CD4-positive, alpha-beta T cell treated with Interleukin-21 for 1 hour (primary cell): ENCODE measurements at places on chromosomes 7 and 10.
A peak's percentile ranks its signal among the peaks of the same experiment; 100 is the strongest.

DNA sequence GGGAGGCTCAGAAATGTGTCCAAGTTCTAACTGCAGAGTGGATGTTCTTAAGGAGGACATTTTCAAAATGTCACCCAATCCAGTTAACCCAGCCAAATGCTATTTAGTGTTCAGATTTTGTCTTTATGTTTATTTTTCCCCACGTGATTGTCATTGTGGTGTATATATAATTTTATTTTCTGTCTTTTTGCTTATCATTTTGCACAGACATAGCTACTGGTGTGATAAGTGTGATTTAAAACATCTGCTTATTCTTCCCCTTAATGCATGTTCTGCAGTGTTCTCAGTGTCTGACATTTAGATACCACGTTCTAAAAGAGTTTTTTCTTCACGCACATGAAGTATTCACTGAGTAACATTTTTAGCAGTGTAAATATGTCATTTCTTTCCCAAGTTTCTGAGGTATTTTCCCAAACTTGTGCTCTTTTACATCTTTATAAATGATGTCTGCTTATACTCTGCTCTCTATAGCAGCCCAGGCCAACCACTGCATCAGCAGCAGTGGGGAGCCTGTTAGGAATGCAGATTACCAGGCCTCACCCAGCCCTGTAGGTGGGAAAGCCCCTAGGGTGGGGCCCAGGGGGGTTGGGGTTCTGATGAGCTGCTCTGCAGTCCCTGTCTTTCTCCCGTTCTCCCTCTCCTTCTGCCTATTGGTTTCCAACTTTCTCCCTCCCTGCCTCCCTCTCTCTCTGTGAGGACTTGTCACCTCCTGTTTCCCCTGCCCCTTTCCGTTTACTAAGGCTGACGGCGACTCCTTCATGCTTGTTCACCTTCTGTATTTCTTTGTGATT is 20.8 kb downstream of the ADCY1 start:
- no peak for DNase-seq

GRCh38 chr7:151840088-151840910 is 36.6 kb downstream of the PRKAG2 start:
- DNase-seq: no peak

- peak; percentile 11 for DNase-seq
These were observed 15.1 kb upstream of the CUBN start for GRCh38 chr10:17144757-17145156.

GRCh38 chr10:23065181-23065948 is 30.0 kb upstream of the MSRB2 start:
- DNase-seq: no peak

DNA sequence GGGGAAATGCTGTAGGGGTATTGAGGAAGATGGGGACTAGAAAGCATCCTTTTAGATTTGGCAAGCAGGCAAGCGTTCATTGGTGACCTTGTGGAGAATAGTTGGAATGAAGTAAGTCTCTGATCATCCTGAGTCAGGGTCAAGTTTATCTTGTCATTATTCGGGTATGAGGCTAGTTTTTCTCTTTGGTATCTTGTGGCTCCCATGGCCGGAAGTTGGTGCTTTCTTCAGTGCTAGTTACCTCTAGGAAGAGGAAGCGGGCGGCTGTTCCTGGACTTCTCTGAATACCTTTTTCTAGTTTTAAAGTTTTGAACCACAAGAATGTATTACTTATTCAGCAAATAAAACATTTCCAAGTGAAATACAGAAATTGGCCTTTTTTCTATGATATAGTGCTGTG is 9.2 kb downstream of the CREM start:
- DNase-seq: peak; percentile 46

DNA sequence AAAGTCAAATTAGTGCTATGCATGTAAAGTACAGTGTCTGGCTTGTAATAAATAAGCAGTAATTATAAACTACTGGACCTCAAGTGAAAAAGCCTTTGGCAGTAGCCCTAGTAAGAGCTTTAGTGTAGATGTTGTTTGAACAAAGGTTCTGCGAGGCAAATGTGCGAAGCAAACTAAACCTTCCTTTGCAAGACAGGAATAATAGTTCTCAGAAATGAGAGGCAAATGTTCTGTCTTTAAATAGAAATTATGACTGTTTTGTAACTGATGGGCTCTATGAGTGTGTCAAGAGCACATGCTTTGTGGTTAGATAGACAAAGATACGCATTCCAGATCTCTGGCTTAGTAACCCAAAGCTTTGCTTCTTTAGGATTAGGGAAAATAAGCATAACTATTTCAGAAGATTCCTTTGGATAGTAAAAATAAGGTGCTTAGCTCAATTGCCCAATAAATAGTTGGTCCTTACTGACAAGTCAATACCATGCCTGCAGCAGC is 169.2 kb upstream of the CDC14C start:
- no peak for DNase-seq

DNA sequence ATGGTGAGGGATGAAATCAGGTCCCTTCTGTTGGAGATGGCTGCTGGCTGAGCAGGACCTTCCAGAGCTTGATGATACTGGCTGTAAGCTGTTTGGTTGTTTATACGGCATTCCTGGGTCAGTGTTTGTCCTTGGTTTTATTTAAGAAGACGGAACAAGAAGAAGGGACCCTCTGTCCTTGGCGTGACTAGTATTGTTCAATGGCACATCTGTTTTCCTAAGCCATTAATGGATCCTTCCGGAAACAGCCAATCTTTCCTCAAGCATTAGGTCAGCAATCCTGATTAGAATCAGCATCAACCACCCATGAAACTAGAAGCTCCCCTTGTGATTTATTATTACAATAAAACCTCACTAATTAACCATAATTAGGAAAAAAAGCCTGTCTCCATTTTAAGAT is 128.7 kb upstream of the KIAA1217 start:
- DNase-seq: no peak
